ENCODE measurements at places on chromosomes 16 and 17.

DNA sequence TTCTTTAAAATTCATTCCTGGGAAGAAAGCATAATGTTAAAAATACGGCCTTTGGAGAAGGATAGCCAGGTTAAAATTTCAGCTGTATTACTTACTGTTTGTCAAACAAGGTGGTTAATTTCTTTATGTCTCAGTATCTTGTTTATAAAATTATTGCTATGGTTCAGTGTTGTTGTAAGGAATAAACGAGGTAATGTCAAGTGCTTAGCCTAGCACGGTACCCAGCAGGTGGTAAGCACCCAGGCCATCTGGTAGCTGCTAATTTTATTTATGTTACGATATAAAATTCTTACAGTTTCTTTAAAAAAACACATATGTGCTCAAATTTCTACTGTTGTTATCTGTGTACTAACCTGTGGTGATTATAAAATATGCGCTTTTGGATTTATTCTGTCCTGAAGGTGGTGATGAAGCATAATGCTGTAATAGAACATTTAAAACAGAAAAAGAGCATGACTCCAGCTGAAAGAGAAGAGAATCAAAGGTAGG, 48.9 kb downstream of the C17orf58 start:
- no peak for DNase-seq

DNA sequence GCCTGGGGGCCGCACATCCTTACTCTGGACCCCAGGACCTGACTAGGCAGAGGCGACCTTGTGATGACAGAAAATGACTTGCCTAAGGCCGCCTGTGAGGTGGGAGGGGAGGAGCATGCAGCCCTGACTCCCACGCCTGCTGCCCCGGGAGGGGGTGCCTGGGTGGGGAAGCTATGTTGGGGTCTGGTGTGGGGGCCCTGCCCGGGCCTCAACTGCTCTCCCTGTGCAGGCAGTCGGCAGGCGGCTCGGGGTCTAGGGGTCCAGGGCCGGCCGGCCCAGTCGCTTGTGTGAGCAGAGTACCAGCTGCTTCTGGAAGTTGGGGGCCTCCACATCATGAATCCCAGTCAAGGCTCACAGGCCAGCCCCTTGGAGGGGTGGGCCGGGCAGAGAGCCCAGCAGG, 48.1 kb downstream of the PRMT7 start:
- DNase-seq = no peak

DNA sequence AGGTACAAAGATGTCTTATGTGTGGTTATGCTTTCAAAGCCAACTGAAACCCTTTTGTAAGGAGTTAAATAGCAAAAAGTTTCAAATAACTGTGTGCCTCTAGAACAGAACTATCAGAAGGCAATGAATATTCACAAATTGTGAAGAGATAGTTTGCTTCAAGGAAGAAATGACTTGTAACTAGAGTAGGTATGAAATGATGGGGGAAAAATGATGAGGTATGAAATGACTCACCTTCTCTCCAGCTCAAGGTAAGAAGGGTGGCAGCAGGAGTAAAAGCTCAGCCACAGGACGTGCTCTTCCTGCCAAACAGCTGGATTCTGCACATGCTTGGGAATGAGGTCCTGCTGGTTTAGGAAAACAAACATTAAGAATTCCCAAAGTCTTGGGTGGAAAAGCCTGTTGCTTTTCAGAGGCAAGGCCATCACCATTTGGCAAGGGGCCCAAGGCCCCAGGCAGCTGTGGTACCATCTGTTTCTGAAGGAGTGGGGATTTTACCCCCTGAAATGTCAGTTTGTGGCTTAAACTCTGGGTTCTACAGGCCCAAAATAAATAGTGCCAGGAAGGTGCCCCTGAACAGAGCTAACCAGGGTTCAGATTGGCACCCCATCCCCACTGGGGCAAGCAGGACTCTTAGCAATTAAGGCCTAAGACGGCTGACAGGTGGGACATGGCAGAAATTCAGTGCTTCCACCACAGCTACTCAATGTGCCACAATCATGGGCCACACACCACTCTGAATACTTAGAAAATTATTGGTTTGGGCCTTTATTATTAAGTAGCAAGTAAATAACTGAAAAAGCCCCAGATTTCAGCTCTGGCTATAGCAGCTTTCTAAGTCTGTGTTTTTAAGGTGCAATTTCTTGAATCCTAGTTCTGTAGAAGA, 13.3 kb downstream of the HERPUD1 start:
- DNase-seq = no peak

DNA sequence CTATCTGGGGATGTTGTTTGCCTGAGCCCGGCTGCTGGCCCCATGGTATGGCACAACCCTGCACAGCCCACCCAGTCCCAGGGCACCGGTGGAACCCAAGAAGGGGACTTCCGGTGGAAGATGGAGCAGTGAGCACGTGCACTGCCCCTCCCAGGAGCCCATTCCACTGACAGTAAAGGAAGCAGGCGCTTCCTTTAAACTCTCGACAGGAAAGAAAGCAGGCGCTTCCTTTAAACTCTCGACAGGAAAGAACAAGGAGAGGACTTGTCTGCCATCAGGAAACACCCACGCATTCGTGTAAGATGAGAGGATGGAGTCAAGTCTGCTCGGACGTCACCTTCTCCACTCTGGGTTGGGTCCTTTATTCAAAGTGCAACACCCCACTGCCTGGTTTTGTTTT, 53.7 kb downstream of the IL21R start:
- DNase-seq = no peak

DNA sequence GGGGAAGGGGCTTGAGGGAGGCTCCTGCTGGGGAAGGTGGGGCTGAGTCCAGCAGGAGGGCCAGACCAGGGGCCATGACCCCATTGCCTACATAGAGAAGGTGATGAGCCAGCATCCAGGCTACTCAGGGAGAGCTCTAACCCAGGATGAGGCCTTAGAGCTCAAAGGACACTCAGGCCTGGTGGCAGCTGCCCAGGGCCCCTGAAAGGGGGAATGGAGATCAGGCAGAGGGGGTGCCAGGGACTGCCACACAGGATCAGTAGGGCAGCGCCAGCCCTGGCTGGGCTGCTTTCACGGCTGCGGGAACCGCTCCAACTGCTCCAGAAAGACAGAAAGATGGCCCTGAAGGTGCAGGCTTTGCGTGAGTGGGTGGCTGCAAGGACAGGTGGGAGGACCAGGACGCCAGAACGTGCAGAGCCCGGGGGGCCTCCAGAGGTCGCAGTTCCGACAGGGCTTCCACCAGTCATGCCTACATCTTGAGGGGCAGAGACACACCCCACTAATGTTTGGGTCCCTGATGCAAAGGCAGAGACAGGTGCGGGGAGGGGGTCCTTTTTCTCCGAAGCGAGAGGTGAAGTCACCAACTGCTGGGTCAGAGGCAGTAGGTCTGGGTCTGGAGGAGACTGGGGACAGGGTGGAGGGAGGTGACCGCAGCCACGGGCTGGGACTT, 882 bp upstream of the ATP6V0C start:
- DNase-seq = no peak

DNA sequence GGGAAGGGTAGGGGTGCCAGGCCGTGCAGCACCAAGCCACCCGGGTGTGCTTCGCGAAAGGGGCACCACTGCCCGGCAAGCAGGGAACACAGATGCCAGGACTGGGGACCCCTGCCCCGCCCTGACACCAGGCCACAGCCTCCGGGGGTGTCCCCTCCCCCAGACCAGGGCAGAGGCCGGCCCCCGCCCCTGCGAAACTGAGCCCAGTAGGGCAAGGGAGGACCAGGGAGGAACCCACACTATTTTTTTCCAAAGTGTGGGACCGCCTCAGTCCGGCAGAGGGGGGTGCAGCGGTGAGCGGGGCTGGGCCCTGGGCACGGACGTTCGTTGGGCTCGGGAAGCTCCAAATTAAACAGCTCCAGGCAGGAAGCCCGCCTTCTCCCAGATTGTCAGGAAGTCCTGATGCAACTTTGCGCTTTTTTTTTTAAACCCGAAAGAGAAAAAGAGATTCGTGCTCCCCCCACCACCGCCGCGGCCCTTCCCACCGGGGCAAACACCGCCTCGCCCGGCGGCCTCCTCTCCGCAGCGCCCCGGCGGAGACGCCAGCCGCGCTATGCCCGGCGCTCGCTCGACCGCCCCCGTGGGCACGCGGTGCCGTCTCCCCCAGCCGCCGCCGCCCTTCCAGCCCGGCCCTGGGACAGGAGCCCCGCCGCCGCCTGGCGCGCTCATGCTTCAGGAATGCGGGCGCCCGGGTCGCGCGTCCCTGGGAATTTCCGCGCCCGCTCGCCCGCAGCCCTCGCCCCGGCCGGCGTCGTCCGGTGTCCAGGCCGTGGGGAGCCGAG, 755 bp downstream of the PIEZO1 start:
- no peak for DNase-seq

DNA sequence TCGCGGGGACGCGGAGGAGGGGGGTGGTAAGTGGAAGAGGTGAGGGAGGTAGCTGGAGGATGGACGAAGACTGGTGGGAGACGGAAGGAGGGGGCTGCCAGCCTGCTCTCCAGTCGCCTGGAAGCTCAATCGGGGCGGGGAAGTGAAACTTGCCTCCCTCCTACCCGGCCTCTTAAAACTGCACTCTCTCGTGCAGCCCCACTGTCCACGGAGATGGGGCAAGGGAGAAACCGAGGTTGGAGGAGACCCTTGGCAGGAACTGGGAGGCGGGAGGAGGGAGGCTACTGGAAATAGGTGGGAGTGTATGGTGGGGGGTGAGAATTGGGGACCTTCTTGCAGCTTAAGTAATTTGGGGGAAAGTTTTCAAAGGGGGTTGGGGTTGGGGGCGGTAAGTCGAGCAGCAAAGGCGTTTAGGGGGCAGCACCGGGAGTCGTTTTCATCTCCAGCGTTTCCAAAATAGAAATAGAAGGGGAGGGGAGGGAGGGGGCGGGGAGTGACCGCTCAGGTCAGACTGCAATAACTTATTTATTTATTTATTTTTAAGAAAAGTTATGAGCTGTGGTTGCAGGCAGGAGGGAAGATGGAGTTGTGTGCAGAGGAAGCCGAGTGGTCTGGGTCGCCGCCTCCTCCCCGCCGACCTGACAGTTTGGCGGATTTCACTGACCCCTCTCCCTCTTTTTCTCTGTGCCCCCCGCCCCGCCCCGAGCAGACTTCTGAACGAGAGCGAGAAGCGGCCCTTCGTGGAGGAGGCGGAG, 1.4 kb downstream of the SOX9 start:
- DNase-seq = no peak

- DNase-seq = no peak
Observed at GRCh38 chr17:17305281-17305801, 2.2 kb downstream of the NT5M start.

DNA sequence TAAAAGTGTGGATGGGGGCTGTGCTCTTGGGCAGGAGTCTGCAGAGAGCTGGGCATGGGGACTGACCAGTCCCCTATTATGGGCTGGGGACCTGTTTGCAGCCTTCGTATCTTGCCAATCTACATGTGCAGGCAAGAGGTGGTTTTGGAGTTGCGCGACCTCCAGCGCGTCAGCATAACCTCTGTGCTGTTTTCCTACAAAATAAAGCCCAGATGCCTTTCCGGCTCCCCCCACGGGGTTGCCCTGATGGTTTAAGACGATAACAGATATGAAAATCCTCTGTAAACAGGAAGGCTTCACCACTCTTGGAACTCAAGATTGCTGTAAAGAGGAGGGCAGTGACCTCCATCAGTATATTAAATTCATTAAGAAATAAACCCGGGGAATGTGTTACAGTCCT, 16.5 kb upstream of the SPPL2C start:
- no peak for DNase-seq

DNA sequence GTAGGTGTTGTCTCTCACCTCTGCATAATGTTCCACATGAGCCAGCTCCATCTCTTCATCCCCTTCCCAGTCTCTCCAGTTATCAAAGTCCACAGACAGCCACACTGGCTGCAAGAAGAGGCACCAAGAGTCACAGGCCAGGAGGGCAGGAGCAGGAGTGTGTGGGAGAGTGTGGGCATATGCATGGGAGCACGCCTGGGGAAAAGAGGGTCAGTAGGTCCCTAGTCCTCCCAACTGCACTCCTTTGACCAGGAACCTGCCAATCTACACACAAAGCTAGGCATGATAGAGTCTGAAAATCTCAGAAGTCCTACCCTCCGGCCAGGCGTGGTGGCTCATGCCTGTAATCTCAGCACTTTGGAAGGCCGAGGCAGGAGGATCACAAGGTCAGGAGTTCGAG, 7.3 kb upstream of the AARSD1 start:
- no peak for DNase-seq

DNA sequence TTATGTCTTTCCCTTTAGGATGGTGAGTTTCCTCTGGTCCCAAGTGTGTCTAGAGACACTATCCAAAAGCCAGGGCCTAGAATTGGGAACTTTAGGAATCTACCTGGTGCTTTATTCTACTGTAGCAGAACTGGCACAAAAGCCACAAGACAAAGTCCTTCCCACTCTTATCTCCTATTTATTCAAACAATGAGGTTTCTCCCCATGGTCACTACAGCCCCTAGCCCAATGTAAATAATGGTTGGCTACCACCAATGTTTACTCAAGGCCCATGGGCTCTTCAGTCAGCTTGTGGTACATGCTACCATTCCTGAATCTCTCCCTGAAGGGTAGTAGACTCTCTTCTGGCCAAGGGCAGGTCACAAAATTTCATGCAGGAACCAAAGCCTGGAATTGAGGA, 789.4 kb upstream of the KIF2B start:
- no peak for DNase-seq

DNA sequence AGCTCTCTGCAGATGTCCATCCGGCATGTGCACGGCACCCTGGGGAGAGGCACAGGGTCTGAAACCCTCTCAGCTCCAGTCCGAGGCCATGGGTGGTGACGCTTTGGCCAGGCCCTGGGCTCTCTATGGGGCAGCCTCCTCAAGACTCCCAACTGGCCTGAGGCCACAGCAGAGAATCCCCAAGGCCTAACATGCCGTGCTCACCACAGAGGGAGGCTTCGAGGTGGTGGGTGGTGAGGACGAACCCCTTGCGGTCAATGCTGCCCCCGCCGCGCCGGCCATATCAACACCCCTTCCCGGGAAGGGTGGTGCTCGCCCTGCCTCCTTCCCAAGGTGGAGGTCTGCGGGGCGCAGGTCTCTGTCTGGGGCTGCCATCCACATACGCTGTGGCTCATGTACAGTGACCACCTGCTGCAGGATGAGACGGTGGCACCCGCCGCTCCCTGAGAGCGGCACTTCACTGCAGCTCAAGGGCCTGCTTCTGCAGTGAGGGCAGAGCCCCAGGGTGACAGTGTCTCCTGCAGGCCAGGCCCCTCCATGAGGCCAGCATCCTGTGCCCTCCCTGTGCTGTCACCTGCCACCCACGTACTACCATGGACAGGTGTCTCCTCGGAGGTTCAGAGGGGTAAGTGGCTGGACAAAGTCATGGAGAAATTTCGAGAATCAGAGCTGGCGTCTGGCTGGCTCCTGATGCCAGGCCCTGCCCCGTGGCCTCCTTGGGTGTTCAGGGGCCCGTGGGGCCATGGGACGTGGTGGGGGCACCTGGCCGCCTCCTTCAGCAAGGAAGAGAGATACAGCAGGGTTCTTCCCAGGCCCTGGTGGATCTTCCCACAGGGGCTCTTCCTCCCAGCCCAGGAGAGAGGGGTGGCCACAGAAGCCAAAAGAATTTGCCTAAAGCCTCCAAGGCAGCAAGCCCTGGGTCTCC, 54.6 kb upstream of the ACSF3 start:
- DNase-seq = no peak

- DNase-seq = no peak
Observed at GRCh38 chr17:57090560-57091185, 5.6 kb downstream of the AKAP1 start.

Data from activated CD8-positive, alpha-beta memory T cell treated with anti-CD3 and anti-CD28 coated beads for 1 hour (primary cell).